Left lung (tissue), 14 donors: ENCODE measurements at places on chromosomes 13 and 19. TPM values are rescaled to one million over a fixed set of nuclear protein-coding genes. Genes with fewer than 3 reads are reported as not detected.

The C19orf73 gene
- 2.1 TPM for total RNA-seq

The WASF3 gene
- 10.9 TPM for total RNA-seq

The PBX4 gene
- total RNA-seq, result 1.8 TPM

The ETV2 gene
- 0.79 TPM for total RNA-seq

The CEACAM20 gene
- total RNA-seq, result not detected

The SPHK2 gene
- 21.3 TPM for total RNA-seq

The EFNB2 gene
- total RNA-seq, result 39.6 TPM

The S1PR5 gene
- total RNA-seq, result 0.92 TPM

- no peaks in the 10 kb centered on the region for H3K4me1 ChIP-seq
- H3K27me3 ChIP-seq, result no peaks in the 10 kb centered on the region
- no peaks in the 10 kb centered on the region for H3K36me3 ChIP-seq
- DNase-seq, result no peak
These were observed 33.5 kb upstream of the TM9SF2 start for GRCh38 chr13:99467764-99468163.

- no peak overlapping the region for H3K4me3 ChIP-seq
- H3K36me3 ChIP-seq, result peaks cover 51% of the 10 kb centered on the region
- DNase-seq, result no peak
- H3K27me3 ChIP-seq, result no peaks in the 10 kb centered on the region
These were observed 10.4 kb downstream of the MIDN start for GRCh38 chr19:1258707-1259205.

DNA sequence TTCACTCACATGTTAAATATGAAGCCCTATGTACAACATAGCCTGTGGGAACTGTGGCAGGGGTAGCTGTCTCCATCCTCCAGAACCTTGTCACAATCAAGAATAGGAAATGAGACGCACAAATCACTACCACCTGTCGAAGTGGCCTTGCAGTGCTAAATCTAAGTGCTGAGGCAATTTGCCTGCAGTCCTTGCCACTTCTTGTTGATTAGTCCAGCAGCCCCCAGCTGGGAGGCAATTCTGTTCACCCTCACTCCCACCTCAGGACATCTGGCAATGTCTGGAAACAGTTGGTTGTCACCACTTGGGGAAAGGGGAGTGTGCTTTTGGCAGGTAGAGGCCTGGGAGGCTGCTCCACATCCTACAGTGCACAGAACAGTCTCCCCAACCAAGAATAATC is 10.7 kb downstream of the RFX2 start:
- no peaks in the 10 kb centered on the region for H3K36me3 ChIP-seq
- H3K4me1 ChIP-seq, result peaks cover 54% of the 10 kb centered on the region
- H3K4me3 ChIP-seq, result no peak overlapping the region
- H3K27ac ChIP-seq, result peak overlapping the region; percentile 96
- H3K27me3 ChIP-seq, result no peaks in the 10 kb centered on the region
- DNase-seq, result no peak

DNA sequence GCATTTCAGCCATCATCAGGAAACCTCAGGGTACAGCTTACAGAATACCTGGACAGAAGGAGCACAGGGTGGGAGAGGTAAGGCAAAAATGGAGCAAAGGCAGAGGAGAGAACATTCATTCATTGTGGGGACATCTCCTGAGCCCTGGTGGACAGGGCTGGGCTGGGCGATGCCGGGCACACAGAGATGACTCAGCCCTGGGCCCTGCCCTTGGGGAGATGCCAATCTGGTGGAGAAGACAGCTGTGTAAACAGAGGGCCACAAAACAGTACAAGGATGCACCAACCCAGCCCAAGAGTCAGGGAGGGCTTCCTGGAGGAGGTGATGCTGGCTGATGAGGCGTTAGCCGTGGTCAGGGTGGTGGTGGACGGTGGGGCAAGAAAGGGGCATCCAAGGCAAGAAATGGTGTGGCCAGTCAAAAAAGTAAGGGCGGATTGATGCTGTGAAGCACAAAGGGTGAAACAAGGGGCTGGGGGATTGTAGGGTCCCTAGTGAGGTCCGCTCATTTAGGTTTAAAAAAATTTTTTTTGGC is 3.6 kb upstream of the HAS1 start:
- H3K36me3 ChIP-seq, result no peaks in the 10 kb centered on the region
- H3K4me3 ChIP-seq, result no peak overlapping the region
- no peak for DNase-seq
- no peak overlapping the region for H3K27ac ChIP-seq
- H3K27me3 ChIP-seq, result peaks cover 7% of the 10 kb centered on the region

DNA sequence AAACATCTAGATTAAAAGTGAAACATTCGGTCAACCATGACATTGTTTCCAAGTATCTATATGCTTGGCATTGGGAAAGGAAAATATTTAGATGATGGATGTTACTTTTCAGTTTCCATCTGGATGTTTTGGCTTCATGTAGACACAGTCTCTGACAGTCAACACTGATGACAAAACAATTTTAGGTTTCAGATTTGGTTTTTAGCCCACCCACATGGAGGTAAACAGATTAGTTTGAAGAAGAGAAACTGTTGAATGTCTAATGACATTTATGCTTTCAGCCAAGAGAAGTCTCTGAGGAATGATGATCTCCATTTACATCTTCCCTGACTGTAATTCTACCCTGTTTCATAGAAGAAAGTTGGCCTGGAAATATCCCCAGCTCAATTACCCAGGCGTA is 379.1 kb downstream of the SLITRK6 start:
- H3K4me3 ChIP-seq, result no peak overlapping the region
- DNase-seq, result no peak
- H3K27ac ChIP-seq, result no peak overlapping the region
- no peaks in the 10 kb centered on the region for H3K27me3 ChIP-seq

- DNase-seq, result no peak
- H3K4me3 ChIP-seq, result no peak overlapping the region
- H3K4me1 ChIP-seq, result peaks cover 34% of the 10 kb centered on the region
- H3K27me3 ChIP-seq, result no peaks in the 10 kb centered on the region
These were observed 92.0 kb downstream of the KCNRG start for GRCh38 chr13:50107205-50107604.

DNA sequence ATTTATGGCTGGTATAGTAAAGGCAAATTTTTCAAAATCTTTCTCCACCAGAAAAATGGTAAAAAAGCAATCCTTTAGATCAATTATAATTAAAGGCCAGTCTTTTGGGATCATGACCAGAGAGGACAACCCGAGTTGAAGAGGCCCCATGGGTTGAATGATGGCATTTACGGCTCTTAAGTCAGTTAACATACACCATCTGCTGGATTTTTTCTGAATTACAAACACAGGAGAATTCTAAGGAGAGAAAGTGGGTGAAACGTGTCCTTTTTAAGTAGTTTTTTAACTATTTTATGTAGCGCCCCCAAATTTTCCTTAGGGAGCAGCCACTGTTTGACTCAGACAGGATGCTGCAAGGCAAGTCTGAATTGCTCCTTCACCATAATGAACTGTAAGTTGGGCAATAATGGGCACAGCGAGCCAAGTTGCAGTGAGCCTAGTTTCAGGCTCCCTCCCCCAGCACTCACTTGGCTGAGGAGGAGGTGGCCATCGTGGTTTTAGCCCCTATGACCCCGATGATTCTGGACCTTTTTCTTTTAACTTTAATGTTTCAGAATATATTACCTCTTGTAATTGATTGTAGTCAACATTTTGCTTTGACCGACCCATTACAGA is 13.6 kb upstream of the ZNF611 start:
- no peaks in the 10 kb centered on the region for H3K36me3 ChIP-seq
- no peak overlapping the region for H3K27ac ChIP-seq
- no peak overlapping the region for H3K4me3 ChIP-seq
- no peaks in the 10 kb centered on the region for H3K27me3 ChIP-seq

DNA sequence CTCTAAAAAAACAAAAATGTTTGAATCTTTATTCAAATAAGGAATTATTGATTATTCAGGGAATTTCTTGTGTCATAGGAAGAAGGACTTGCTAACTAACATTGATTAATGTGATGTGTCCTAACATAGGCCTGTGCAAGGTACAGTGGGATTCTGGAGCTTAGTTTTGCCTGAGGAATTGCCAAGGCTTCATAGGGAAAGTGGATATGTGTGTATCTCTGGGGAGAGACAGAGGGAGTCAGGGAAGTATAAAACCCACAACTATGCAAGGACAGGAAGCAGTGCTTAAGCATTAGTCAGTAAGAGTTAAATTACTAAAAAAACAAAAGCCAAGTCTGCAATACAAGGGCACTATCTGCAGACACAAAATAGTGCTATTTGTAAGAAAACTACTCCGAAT is 59.6 kb downstream of the WDFY2 start:
- H3K4me3 ChIP-seq, result no peak overlapping the region
- H3K36me3 ChIP-seq, result no peaks in the 10 kb centered on the region
- H3K27me3 ChIP-seq, result no peaks in the 10 kb centered on the region
- DNase-seq, result no peak
- no peak overlapping the region for H3K27ac ChIP-seq

- H3K36me3 ChIP-seq, result no peaks in the 10 kb centered on the region
- DNase-seq, result no peak
- H3K4me3 ChIP-seq, result no peak overlapping the region
These were observed 92.1 kb downstream of the RGCC start for GRCh38 chr13:41549491-41549890.

- peak; percentile 5 for DNase-seq
- H3K36me3 ChIP-seq, result no peaks in the 10 kb centered on the region
- H3K4me1 ChIP-seq, result no peaks in the 10 kb centered on the region
- no peak overlapping the region for H3K4me3 ChIP-seq
- H3K27me3 ChIP-seq, result no peaks in the 10 kb centered on the region
These were observed 107.1 kb downstream of the UBL3 start for GRCh38 chr13:29743201-29743786.

GRCh38 chr19:50977626-50978025 is 6.1 kb downstream of the KLK7 start:
- no peaks in the 10 kb centered on the region for H3K36me3 ChIP-seq
- no peak for DNase-seq
- H3K4me3 ChIP-seq, result no peak overlapping the region
- peaks cover 52% of the 10 kb centered on the region for H3K27me3 ChIP-seq

GRCh38 chr19:4182084-4182810 is at the start of the genes ANKRD24 and SIRT6:
Gene ANKRD24 (plus strand): TSS chr19:4182689. CDS start chr19:4186426, 3,737 bp downstream.
Gene SIRT6 (minus strand): TSS chr19:4182563. CDS start chr19:4182539, 24 bp downstream.
- no peaks in the 10 kb centered on the region for H3K27me3 ChIP-seq
- H3K4me3 ChIP-seq, result peak within 1 kb of the TSS; percentile 98
- peak; percentile 93 for DNase-seq
- H3K27ac ChIP-seq, result peak within 1 kb of the TSS; percentile 75
- H3K4me1 ChIP-seq, result peaks cover 29% of the 10 kb centered on the region

DNA sequence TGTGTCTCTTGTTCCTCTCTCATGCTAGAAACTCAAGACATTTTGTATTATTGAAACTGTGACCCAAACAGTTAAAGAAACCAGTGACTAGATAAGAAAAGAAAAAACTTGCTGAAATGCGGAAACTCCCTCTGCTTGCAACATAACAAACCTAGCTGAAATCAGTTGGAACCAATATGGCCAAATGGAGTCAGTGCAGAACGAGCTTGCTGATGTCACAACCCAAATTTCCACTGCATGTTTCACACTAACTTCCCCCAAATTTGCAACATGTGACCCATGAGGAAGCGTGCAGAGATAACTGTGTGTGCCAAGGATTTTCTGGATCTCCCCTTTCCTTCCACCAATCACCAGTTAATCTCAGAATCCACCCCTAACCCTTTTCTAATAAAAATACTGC is 208.0 kb downstream of the DLEU7 start:
- no peaks in the 10 kb centered on the region for H3K36me3 ChIP-seq
- H3K4me1 ChIP-seq, result peaks cover 23% of the 10 kb centered on the region
- peak overlapping the region; percentile 89 for H3K27ac ChIP-seq
- DNase-seq, result peak; percentile 68

DNA sequence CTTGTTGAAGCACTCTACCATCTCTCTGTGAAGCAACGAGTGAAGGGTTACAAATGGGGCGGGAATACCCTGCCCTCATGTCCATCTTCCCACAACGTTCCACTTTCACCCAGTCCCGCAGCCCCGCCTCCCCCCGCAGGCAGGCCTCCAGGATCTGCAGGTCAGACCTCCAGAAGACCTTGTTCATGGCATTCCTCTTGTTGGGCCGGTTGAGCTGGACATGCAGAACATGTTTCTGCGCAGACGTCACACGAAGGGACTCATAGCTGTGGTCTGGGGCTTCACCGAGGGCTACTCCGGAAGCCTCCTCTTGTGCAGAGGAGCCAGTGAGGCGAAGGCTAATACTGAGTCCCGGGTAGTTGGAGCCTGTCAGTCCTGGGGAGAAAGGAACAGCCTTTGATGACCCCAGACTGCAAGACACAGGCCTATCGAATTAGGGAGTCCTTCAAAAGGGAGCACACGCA is 420 bp downstream of the ECH1 start:
- H3K27me3 ChIP-seq, result no peaks in the 10 kb centered on the region
- peak overlapping the region; percentile 59 for H3K4me3 ChIP-seq
- peak overlapping the region; percentile 88 for H3K27ac ChIP-seq
- H3K4me1 ChIP-seq, result peaks cover 50% of the 10 kb centered on the region
- DNase-seq, result peak; percentile 86

DNA sequence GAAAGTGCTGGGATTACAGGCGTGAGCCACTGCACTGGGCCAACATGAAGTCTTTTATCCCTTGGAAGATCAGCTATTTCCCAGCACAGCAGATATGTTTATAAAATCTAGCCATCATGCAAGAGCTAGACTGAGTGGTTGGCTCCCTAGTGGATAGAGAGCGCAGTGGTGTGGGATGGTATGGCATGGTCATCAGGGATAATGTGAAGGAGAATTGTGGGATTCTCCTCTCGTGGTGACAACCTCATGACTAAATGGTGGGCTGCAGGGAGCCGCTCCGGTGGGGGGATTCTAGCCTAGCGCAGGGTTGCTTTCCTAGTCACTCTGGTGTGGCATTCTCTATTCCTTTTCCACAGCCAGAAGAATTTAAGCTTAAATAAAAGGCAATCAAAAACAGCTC is 43.3 kb upstream of the GPI start:
- H3K27ac ChIP-seq, result no peak overlapping the region
- H3K4me3 ChIP-seq, result no peak overlapping the region
- no peaks in the 10 kb centered on the region for H3K27me3 ChIP-seq
